ENCODE measurements at places on chromosomes 2 and 18.

- no peak for DNase-seq
Measured at GRCh38 chr18:29123706-29124530, 947.0 kb upstream of the CDH2 start.

DNA sequence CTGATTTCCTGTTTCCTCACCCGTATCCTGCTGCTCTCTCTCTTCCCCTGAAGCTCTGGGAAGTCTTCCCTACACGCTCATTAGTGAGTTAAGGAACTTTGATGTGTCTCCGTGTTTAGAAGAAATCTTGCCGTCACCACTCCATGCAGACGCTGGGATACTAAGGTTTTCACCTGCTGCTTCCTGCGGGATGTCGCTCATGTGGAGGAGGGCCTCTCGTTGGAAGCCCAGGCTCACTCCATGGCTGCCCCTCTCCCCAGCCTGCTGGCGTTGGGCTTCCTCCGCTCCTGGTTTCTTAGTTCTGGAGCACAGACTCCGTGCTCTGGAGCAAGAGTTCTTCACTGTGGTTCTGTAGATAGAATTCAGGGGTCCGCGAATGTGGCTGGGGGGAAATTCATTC, 326.3 kb downstream of the GBX2 start:
- DNase-seq, result no peak

DNA sequence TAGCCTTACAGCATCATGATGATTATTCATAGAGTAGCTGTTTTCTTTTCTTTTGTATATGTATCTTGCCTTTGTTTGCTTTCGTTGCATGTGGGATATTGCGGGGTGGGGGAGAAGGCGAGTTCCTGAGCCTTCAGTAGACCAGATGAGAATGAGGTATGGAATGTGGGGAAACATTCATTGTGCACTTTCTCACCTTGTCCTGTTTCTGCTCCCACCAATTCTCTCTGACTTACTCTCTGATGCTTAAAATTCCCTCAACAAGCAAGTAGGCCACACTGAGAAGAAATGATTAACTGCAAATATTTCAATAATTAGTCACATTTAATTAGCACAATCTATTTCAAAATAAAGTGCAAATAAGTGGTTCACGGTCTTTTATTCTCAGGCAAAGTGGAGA, 31.0 kb downstream of the GKN2 start:
- no peak for DNase-seq

- no peak for DNase-seq
Measured at GRCh38 chr18:80041424-80041823, 7.2 kb downstream of the RBFA start.

DNA sequence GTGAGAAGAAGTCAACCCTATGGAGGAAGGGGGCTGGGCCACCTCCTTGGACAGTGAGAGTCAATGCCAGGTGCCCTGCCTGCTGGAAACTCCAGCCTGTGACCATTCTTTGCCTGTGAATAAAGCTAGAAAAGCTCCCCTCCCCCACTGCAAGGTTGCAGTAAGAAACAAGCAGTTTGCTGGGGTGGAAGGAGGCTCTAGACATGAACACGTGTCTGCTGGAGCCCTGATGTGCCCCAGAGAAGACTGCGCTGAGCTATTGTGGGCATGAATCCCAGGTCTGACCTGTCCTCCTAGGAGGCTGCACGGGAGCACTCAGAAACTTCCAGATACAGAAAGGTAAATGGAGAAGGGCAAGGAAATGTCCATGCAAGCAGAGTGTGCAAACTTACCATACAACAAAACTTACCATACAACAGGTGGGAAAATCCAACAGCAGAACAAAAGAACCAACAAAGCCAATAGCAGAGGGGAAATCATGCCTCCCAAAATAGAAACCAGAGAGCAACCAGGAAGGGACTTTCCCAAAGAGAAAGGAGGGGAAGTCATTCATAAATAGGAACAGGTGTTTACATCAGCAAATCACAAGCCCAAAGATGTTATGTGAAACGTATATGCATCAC, 278.7 kb downstream of the BCL2 start:
- DNase-seq, result peak; percentile 15

GRCh38 chr18:70158992-70159717, 46.3 kb downstream of the RTTN start:
- no peak for DNase-seq

DNA sequence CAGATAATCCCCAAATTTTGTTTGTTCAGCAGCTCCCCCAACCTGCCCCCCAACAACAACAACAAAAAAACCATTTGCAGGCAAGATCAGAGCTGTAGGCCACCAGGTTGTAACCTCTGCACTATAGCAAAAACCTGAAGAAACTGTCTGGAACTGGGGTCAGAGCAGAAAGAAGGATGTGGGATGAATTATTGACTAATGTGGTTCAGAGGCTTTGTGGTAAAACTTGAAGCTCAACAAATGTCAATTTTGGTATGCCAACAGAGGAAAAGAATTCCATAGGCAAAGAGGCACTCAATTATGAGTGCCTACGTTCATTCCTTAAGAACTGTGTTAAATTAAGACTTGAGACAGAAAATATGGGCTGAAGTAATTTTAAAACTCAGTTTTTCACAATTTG, 255.1 kb downstream of the STK39 start:
- DNase-seq, result no peak

Data from activated CD8-positive, alpha-beta T cell treated with anti-CD3 and anti-CD28 coated beads for 36 hours (primary cell).